Aorta (tissue), 5 donors: ENCODE measurements at places on chromosomes 2 and 18.

GRCh38 chr18:41767960-41768359 is 187.1 kb upstream of the PIK3C3 start:
- DNase-seq: no peak

- DNase-seq: no peak
Observed at GRCh38 chr2:121103960-121104359, 181.0 kb downstream of the TFCP2L1 start.

GRCh38 chr2:127145280-127145895 is 38.4 kb upstream of the BIN1 start:
- DNase-seq: no peak

DNA sequence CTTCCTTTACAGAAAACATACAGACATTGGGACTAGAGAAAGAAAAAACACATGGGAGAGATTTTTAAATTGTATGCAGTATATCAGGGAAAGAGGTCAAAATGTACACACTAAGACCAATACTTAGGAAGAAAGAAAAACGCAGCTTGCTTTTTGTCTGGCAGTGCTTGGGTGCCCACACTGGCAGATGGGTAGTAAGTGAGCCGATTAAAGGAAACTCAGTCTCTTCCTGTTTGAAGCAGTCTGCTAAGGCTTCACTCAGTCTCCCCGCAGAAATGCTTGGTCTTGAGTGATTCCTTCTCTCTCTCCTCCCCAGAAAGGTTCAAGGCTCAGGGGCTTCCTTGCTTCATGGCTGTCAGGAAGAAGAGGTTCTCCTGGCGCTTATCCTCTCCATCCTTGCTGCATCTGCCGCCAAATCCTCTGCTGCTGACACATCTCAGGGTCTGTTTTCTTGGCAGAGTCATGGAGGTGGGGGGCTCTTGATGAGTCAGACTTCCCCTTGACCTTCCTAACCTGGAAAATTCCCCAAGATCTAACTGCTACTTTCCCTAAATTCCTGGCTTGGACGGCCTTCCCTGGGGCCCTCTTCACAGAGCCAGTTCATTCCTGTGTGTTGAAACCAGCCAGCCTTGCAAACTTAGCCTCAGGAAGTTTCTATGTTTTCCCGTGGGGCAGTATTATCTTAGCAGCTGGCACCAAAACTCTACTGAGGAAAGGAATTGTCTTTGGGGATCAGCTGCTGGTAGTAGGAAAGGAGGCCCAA is 10.5 kb upstream of the TMSB10 start:
- no peak for DNase-seq

- DNase-seq: no peak
Observed at GRCh38 chr2:160169471-160169870, 30.6 kb downstream of the ITGB6 start.

DNA sequence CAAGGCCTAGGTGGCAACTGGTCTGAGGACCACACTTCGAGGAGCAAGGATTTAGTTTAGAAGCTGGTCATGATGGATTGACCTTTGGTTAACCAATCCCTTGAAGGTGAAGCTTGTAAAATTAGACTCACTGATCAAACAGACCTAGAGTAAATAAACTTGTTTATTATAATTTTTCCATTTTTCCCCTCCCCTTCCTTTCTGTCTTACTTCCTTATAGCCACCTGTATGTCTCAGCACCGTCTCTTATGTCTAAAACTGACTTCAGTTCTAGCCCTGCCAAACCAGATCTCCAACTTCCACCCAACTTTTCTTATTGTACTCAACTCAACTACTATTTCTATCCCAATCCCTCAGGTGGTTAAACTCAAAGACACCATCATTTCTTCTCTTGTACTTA is 92.8 kb upstream of the THOC1 start:
- DNase-seq: no peak

GRCh38 chr2:166499281-166499680 is 5.2 kb upstream of the SCN7A start:
- DNase-seq: no peak

DNA sequence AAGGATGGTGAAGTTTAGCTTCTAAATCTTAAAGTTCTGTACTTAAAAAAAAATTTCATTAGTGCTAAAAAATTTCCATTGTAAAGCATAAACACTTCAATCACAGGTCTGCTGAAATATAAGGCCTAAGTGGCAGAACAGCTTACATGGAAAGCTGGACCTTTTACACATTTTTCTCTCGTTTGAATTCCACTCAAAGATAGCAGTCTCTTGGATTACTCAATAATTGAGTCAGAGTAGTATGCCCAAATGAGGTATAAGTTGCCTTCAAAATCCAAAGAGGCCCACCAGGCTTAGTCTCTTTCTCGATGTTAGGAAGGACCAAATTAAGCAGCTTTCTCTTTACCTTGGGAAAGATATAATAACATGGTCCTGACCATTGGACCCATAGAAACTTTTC is 220.4 kb upstream of the CWC22 start:
- DNase-seq: no peak

DNA sequence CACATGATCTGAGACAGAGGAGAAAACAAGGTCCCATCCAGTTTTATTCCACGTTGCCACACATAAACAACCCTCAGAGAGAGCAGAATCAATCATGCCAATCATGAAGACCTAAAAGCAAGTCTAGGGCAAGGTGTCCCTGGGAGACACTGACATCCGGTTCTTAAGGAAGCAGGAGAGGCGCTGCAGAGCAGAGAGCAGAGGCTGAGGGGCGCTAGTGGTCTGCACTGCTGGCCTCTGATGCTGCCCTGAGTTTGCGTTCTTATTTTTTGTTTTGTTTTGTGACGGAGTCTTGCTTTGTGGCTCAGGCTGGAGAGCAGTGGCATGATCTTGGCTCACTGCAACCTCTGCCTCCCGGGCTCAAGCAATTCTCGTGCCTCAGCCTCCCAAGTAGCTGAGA is 83.3 kb downstream of the SMIM21 start:
- DNase-seq: no peak

DNA sequence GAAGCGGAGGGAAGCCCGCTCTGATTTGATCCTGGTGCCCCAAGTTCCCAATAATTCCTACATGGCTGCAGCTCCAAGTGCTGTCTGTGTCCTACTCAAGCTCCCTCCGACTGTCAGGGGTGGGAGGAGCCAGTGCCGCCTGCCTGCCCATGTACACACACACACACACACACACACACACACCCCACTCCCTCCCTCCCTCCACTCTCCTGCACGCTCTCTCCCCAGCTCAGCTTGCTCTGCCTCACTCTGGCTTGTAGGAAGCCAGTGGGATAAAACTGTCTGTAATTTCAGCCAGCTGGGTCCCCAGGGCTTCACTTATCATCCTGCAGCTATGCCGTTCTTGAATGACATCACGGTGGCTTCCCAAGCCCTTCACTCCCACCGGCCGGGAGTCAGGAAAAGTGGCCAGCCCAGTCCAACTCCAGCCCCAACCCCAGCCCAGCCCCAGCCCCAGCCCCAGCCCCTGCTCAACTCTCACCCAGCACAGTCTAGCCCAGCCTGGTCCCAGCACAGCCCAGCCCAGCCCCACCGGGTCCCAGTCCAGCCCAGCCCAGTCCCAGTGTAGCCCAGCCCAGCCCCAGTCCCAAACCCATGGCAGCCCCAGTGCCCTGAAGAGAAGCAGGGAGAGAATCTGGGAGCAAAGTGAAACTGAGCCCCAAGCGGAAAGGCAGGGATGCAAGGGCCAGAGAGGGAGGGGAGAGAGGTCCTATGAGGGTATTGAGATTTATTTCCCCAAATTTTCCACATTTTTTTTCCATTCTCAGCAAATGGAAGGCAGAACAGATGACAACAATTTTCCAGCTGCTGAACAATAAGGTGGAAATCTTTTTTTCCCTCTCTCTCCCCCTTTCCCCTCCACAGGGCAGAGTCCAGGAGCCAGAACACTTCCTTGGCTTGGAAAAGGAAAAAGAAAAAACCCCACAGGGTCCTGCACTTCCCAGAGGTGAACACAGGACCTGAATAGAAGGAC is 144.0 kb downstream of the TNS1 start:
- DNase-seq: peak; percentile 90
